GM13977 (cell line): ENCODE measurements at places on chromosomes 13 and 19.

GRCh38 chr13:111323549-111323948 lies 3.1 kb downstream of the TEX29 start:
- DNase-seq: no peak

DNA sequence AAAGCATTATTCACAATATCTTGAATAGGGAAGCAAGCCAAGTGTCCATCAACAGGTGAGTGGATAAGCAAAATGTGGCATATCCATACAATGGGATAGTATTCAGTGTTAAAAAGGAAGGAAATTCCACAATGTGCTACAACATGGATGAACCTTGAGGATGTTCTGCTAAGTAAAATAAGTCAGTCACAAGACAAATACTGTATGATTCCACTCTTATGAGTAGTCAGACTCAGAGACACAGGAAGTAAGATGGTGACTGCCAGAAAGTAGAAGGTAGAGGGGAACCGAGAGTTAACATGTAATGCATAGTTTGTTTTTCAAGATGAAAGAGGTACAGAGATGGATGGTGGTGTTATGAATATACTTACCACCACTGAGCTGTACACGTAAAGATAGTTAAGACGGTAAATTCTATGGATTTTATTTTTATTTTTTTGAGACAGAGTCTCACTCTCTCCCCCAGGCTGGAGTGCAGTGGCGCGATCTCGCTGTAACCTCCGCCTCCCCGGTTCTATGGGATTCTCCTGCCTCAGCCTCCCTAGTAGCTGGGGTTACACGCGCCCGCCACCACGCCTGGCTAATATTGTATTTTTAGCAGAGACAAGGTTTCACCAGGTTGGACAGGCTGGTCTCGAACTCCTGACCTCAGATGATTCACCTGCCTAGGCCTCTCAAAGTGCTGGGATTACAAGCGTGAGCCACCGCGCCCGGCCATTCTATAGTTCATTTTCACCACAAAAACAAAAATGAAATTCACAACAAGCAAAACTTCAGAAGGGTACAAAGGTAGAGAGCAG lies 1.0 kb upstream of the CHAMP1 start:
- DNase-seq: peak; percentile 73

DNA sequence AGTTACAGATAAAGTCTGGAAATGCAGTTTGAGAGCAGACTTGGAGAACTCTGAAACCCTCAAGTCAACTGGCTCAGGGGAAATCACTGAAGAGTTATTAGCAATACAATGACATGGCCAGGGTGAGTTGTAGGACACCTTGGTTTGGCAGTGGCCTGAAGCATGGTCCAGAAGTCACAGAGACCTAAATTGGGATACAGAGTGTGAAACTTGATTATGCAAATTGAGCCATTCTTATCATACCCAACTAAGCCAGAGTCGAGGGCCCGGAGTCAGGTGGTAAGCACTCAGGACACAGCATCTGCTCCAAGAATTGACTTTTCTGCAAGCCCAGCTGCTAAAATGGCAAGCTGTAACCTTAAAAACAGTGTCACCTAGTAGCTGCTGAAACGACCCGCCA lies 224.5 kb downstream of the DCLK1 start:
- DNase-seq: no peak

- DNase-seq: no peak
Measured at GRCh38 chr13:99280166-99280565, 22.0 kb upstream of the GPR18 start.

GRCh38 chr19:49844138-49845095 lies 6.5 kb upstream of the PTOV1 start:
- no peak for DNase-seq

- no peak for DNase-seq
Measured at GRCh38 chr13:31267126-31267784, 67.5 kb downstream of the B3GLCT start.

- no peak for DNase-seq
Measured at GRCh38 chr19:22326219-22326618, 40.0 kb downstream of the ZNF729 start.

- DNase-seq: no peak
Measured at GRCh38 chr13:97695684-97696083, 257.8 kb upstream of the IPO5 start.

DNA sequence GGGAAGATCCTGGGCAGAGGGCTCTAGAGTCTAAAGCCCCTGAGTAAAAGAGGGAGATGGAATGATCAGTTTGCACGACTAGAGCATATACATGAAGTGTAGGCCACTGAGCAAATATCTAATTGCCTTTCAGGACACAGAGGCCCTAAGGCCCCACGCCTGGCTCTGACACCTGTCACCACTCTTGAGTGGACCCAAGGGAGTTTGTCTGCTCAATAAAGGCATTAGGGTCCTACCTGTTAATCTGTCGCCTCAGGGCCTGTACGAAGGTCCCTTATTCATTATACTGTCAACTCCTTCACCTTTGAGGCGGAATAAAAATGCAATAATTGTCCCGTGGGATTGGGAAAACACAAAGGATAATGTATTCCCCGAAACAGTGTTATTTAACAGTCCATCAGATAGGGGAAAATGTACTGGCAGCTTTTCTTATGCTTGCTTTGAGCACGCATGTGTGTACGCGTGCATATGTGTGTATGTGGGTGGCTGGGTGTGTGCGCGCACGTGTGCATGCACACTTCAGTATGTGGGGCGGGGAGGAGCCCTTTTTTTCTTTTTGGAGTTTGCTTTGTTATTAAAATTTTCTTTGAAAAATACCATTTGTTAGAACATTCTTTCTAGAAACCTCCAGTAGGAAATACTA lies 161.8 kb upstream of the SERP2 start:
- no peak for DNase-seq

DNA sequence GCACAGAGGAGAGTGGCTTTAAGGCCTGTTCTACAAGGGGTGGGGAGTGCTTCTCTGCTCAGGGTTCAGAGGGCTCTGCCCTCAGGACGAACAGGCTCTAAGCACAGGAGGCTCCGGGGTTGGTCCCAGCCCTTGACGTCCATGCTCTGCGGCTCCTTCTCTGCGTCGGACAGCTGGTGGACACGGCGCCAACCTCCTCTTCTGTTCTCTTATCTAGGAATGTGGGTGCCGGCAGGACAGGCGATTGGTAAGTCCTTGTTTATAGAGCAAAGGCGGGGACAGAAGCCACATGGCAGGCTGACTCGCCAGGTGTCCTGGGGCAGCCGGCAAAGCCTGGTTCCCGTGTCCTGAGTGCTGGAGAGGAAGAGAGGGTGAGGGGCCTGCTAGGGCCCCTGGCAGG lies 8.4 kb upstream of the RPS15 start:
- no peak for DNase-seq

GRCh38 chr13:105957769-105958438 lies 577.6 kb downstream of the EFNB2 start:
- DNase-seq: no peak

DNA sequence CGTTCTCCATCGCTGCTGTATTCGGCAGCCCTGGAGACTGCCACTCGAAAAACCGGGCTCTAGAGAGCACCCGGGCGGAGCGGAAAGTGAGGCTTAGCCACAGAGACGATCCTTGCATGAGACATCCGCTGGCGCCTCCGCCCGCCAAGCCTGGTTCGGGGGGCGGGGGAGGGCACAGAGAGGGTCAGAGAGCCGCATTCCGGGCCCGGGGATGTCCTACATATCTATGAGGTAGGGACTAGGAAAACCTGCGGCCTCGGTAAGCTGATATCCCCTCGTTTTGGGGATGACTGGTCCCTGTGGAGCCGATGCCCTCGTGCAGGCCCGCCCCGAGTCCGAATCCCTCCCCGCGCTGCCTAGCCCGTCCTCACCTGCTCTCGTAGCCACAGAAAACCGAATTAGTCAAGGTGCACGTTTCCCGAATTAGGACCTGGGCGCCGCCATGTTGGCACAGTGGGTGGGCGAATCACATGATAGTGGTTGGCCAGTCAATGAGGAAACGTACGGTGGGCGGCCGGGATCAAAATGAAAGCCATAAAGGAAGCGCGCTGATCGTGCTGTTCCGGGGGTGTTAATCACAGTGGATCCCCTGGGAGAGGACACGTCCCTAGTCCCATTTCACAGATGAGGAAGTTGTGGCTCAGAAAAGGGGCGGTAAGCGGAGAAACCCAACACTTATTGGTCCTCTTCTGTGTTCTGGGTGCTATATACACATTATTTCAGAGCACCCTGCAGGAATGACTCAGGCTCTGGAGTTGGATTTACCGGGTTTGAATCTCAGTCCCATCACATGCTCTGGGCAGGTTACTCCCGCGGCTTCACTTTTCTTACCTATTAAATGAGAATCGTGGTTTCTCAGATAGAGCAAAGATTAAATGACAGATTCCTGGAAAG lies at the start of gene TRMT1:
Gene TRMT1 (minus strand): TSS at position 459 of the 894 bp plus-strand sequence. CDS start 341 bp downstream, at position 118.
- peak; percentile 94 for DNase-seq

GRCh38 chr19:21749090-21749489 lies 18.3 kb downstream of the ZNF100 start:
- DNase-seq: no peak

- DNase-seq: no peak
Measured at GRCh38 chr13:36559375-36559774, 114.4 kb upstream of the SERTM1 start.

DNA sequence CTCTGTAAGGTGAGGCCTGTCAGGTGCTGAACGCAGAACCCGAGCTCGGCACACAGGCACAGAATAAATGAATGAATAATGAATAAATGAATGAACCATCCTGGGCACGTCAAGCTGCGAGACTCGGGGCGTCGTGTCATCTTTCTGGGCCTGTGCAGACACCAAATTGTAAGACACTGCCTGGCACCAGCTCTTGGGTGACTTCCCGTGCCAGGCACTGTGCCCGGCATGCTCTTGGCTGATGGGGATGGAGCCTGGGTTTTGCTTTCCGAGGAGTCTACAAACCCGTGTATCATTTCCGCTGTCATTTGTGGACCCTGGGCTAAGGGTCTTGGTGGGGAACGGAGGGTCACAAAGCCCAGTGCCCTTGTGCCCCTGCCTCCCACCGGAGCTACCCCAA lies 43.9 kb downstream of the CELF5 start:
- DNase-seq: no peak

DNA sequence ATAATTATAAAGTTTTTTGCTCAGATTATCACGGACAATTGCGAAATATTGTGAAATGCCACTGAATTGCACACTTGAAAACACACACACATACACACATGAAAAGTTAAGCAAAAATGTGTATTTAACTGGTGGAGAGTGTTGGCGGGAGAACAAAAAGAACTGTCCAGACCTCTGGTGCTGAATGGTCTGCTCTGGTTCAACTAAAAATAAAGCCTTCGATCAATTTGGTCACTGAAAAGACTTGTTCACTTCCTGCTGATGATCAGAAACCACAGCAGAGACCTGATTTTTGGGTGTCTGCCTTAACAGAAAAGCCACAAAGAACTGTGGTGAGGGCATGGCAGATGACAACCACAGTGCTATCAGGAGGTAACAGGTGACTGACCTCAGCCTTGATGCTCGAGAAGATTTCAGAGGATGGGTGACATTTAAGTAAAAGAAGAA lies 4.0 kb upstream of the IGFL1 start:
- DNase-seq: no peak

DNA sequence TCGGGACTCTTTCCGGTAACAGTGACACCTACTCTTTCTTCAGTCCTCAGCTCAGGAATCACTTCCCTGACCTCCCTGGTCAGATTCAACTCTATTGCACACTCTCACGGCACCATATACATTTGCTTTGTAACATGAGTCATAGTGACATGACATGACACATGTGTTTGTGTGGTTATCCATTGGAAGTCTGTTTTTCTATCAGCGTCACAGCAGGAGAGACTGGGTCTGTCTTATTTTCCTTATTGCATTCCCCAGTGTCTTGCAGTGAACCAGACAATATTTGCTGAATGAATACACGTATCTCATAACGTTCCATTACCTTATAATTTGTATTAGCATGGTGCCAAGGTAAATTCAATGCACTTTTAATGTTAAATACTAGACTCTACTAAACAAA lies 102.0 kb downstream of the DCLK1 start:
- DNase-seq: no peak

DNA sequence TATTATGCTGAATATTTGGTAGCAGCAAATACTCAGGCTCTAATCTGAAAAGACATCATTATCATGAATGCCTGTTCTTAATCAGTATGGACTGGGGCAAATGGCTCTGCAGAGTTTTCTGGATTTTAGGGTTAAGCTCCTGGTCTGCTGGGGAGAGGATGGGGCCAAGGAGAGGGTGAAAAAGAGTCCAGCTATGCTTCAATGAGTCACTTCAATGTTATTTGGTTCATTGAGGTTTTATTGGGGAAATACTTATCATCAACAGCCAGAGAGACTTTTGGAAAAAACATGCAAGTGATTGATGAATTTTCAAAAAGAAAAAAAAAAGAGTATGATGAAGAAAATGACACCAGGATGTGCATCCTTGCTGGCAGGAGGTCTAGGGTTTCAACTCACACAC lies 278.3 kb downstream of the UQCRFS1 start:
- DNase-seq: no peak

DNA sequence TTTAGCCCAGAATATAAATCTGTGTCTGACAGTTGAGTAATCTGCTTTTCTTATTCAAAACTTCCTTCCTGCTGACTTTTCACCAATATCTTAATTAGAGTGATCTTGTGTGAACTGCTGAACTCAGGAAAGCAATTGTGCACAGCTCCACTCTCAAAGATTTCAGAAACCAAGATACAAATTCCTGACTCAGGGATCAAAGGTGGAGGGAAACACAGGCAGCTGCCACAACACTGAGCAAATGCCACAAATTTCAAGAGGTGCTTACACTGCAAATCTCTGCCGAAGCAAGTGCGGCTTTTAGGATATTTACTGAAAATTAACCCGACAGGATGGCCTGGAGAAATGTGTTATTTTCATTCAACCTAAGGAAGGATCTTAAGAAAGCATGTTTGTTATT lies 111.4 kb downstream of the STOML3 start:
- no peak for DNase-seq

- DNase-seq: no peak
Measured at GRCh38 chr13:98511435-98511834, 65.5 kb downstream of the STK24 start.

- no peak for DNase-seq
Measured at GRCh38 chr13:23460921-23461320, 27.4 kb upstream of the SACS start.

GRCh38 chr13:76286178-76286577 lies 600.0 kb downstream of the KCTD12 start:
- DNase-seq: no peak
